Naive thymus-derived CD8-positive, alpha-beta T cell (primary cell): ENCODE measurements at places on chromosomes 13 and 19.

- no peak overlapping the region for H3K27ac ChIP-seq
- no peak for DNase-seq
- no peak overlapping the region for H3K4me3 ChIP-seq
- peaks cover 10% of the 10 kb centered on the region for H3K4me1 ChIP-seq
- H3K27me3 ChIP-seq, result no peaks in the 10 kb centered on the region
These were observed 58.1 kb upstream of the SCEL start for GRCh38 chr13:77477299-77477848.

- DNase-seq, result no peak
- H3K4me3 ChIP-seq, result no peak overlapping the region
- no peaks in the 10 kb centered on the region for H3K27me3 ChIP-seq
- peaks cover 22% of the 10 kb centered on the region for H3K36me3 ChIP-seq
- H3K4me1 ChIP-seq, result peaks cover 37% of the 10 kb centered on the region
These were observed 22.8 kb upstream of the NDUFS7 start for GRCh38 chr19:1360818-1361461.

DNA sequence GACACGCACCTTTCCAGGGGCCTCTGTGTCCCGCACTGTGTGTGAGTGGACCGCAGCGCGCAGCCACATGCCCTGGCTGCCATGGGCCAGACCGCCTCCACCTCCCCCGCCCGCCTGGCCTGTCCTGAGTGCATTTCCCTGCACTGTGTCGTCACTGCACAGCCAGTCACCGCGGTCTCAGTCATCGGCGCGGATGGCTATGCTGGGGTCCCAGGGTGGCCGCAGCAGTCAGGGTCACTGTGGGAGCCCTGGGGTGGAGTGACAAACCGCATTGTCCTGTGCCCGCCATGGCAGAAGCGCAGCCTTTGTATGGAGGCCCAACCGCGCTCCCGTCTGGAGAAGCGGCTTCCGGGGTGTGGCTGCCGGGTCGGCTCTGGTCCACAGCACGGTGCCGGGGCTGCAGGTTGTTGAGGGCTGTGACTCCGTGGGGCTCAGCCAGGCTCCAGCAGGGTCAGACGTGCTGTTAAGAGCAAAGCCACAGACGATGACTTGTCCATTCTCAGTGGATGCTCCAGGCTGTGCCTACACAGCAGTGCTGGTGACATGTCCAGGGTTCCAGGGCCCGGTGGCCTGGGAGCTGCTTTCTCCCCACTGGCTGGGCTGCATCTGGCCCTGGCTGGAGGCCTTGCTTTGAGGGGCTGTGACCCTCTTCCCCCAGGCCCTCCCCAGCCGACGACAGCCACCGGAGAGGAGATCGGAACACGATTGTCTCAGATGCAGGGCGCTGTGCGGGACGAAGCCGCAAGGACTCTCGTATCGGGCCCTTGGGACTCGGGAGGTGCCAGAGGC is 6.3 kb upstream of the NDUFS7 start:
- no peaks in the 10 kb centered on the region for H3K27me3 ChIP-seq
- no peaks in the 10 kb centered on the region for H3K4me1 ChIP-seq
- no peak for DNase-seq
- H3K36me3 ChIP-seq, result peaks cover 21% of the 10 kb centered on the region
- H3K27ac ChIP-seq, result no peak overlapping the region

DNA sequence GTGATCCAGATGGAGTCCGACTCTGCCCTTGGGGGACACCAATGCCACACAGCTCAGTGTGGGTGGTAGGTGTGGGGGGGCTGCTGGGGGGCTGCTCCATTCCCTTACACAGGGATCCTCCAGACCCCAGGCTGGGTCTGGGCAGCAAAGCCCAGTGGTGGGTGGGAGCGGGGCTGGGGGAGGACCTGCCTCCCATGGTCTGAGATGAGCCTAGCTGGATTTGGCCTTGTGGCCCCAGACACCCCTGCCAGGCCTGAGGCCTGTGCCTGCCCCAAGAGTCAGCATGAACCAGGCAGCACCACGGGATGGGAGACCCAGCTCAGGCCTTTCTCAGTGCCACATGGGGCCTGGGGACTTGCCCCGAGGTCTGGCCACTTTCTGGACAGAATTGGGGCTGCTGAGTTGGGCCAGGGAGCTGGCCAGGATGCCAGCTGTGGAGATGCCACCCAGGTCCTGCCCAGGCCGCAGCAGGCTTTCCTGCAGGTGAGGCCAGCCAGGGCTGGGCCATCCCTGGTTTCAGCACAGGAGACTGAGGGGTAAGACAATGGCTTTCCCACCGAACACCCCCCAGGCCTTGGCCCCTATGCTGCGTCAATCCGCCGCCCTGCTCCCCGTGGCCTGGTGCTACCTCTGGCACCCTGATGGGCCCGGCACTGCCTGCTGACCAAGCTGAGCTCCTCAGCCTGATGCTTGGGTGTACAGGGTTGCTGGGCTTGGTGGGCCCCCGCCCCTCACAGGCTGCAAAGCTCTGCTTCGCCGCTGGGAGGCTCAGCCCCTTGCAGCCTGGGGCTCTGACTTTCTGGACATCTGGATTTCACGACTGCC is 24.2 kb downstream of the CEBPG start:
- no peaks in the 10 kb centered on the region for H3K36me3 ChIP-seq
- no peak for DNase-seq
- H3K27ac ChIP-seq, result no peak overlapping the region
- H3K27me3 ChIP-seq, result no peaks in the 10 kb centered on the region

DNA sequence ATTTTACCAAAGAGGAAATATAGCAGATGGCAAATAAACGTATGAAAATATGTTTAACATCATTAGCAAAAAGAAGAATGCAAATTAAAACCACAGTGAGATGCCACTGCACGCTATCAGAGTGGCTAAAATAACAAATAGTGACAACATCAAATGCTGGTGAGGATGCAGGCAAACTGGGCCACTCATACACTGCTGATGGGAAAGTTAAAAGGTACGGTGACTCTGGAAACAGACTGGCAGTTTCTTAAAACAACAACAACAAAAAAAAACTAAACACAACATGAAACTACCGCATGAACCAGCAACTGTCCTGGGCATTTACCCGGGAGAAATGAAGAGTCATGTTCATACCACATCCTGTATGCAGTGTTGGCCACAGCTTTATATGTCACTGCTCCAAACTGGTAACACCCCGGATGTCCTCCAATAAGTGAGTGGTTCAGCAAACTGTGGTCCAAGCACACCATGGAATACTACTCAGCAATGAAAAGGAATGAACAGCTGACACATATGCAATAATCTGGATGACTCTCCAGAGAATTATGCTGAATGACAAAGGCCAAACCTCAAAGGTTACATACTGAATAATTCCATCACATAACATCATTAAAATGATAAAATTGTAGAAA is 22.3 kb downstream of the EPS15L1 start:
- peak overlapping the region; percentile 87 for H3K27ac ChIP-seq
- peaks cover 31% of the 10 kb centered on the region for H3K4me1 ChIP-seq
- H3K36me3 ChIP-seq, result peaks cover 10% of the 10 kb centered on the region
- no peak overlapping the region for H3K4me3 ChIP-seq
- no peaks in the 10 kb centered on the region for H3K27me3 ChIP-seq

DNA sequence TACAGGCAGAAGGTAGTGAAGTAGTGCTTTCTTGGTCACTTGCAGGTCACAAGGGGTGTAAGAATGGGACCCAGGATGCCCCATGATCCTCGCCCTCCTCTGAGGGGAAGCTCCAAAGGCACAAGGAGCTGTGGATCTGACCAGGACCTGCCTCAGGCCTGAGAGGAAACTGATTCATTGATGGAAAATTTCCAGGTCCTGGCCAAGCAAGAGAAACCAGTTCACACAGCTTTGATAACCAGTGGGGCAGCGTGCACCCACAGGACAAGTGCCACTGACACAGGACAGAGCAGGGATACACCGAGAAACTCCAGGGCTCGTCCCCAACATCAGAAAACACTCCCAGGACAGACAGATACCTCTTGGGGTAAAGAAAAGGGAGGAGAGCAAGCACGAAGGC is 177.1 kb downstream of the RBM26 start:
- DNase-seq, result no peak
- H3K27ac ChIP-seq, result no peak overlapping the region
- no peaks in the 10 kb centered on the region for H3K4me1 ChIP-seq
- no peaks in the 10 kb centered on the region for H3K36me3 ChIP-seq

GRCh38 chr19:8158411-8159074 is 9.2 kb upstream of the FBN3 start:
- H3K36me3 ChIP-seq, result no peaks in the 10 kb centered on the region
- H3K27ac ChIP-seq, result no peak overlapping the region
- peaks cover 6% of the 10 kb centered on the region for H3K4me1 ChIP-seq

DNA sequence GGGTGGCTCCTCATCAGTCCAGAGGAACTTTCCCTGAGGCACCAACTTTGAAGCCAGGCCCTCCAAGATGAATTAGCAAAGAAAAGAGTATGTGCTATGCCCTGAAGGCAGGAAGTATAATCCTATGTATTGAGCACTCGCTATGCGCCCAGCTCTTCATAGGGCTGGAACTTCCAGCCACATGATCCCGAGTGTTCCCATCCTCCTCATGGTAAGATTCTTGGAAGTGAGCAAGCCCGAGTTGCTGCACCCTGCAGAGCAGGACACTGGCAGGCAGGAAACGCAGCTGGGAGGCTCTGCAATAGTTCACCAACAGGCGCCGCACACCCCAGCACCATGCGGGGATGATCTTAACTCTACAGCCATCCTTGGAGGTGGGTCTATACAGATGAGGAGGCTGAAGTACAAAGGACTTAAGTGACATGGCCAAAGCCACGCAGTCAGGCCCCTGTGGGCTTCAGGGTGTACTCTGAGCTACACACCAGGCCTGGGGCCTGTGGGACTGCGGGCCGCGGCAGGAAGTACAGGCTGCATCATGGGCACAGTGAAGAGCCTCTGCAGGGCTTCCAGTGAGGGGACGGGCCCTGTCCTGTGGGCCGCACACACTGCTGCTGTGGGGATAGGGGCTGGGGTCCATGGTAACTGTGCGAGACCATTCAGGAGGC is 25.1 kb downstream of the C19orf47 start:
- H3K4me1 ChIP-seq, result no peaks in the 10 kb centered on the region
- H3K4me3 ChIP-seq, result no peak overlapping the region
- H3K36me3 ChIP-seq, result peaks cover 80% of the 10 kb centered on the region
- no peak overlapping the region for H3K27ac ChIP-seq

GRCh38 chr13:98896083-98896867 is 81.6 kb downstream of the DOCK9 start:
- peaks cover 28% of the 10 kb centered on the region for H3K36me3 ChIP-seq
- peaks cover 9% of the 10 kb centered on the region for H3K4me1 ChIP-seq
- no peak overlapping the region for H3K4me3 ChIP-seq
- no peaks in the 10 kb centered on the region for H3K27me3 ChIP-seq
- H3K27ac ChIP-seq, result peak overlapping the region; percentile 68

- no peaks in the 10 kb centered on the region for H3K4me1 ChIP-seq
- no peak overlapping the region for H3K4me3 ChIP-seq
- no peak for DNase-seq
These were observed 1200.4 kb downstream of the DIAPH3 start for GRCh38 chr13:58963321-58963720.

- peaks cover 23% of the 10 kb centered on the region for H3K27me3 ChIP-seq
- DNase-seq, result no peak
- peaks cover 2% of the 10 kb centered on the region for H3K4me1 ChIP-seq
- H3K36me3 ChIP-seq, result peaks cover 2% of the 10 kb centered on the region
These were observed 30.3 kb upstream of the SEMA6B start for GRCh38 chr19:4589579-4590410.

GRCh38 chr13:43305416-43305815 is 282.0 kb downstream of the DNAJC15 start:
- H3K36me3 ChIP-seq, result no peaks in the 10 kb centered on the region
- no peaks in the 10 kb centered on the region for H3K4me1 ChIP-seq
- peaks cover 2% of the 10 kb centered on the region for H3K27me3 ChIP-seq
- no peak for DNase-seq

DNA sequence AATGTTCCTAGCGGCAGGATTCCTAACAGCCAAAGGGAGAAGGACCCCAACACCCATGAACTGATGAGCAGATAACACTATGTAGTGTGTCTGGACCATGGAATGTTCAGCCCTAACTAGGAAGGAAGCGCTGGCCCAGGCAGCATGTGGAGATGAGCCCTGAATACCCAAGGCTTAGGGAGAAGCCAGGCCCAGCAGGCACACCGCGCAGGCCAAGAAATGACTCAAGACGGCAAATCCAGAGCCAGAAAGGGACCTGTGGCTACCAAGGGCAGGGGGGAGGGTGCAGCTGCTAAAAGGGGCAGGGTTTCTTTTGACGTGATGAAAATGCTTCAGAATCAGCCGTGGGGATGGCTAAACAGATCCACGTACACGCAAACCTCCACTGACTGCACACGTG is 20.7 kb upstream of the TINCR start:
- H3K4me3 ChIP-seq, result no peak overlapping the region
- H3K36me3 ChIP-seq, result no peaks in the 10 kb centered on the region
- H3K27ac ChIP-seq, result no peak overlapping the region
- peaks cover 16% of the 10 kb centered on the region for H3K4me1 ChIP-seq

DNA sequence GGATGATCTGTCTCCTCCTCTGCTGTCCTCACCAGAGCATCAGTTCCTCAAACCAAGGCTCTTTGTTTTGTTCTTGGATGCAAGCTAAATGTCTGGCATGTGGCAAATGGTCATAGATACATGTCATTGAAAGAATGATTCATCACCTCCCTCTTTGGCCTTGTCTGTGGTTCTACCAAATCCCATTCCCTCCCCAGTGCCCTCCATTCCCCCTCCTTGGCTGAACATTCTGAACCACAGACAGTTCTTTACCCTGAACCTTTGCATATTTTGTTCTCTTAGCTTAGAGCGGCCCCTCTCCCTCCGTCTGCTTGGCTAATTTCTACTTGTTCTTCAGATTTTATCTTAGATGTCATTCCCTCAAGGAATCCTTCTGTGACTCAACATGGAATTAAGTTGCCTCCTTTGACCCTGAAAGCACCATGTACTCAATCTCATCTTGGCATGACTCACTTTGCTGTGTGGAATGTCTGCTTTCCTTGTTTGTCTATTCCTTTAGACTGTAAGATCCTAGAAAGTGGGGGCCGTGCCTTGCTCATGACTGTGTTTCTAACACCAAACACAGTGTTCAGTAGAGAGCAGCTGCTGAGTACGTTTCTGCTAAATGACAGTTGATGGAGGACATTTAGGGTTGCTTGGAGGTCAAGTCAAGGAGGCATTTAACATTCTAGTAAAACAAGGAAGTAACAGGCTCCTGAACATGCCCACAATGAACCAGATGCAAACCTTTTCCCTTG is 8.1 kb downstream of the ALOX5AP start:
- no peaks in the 10 kb centered on the region for H3K36me3 ChIP-seq
- no peak for DNase-seq
- no peak overlapping the region for H3K4me3 ChIP-seq
- peaks cover 38% of the 10 kb centered on the region for H3K4me1 ChIP-seq

DNA sequence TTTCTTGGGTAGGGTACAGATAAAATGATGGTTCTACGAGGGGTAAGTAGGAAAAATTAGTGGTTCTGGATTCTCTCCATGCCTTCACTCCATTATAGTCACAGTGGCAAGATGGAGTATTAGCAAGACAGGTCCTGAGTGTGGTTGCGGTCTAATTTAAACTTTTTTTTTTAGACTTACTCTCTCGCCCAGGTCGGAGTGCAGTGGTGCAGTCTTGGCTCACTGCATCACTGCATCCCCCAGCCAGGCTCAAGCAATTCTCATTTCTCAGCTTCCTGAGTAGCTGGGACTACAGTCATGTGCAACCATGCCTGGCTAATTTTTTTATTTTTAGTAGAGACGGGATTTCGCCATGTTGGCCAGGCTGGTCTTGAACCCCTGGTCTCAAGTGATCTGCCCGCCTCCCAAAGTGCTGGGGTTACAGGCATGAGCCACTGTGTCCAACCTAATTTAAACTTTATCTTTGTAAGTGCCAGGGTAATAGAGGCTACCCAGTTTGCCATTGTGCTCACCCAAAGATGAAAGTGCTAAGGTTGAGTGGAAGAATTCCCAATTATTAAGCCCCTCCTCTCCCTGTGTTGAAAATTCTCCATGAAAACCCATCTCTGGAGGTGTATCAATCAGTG is 135.6 kb downstream of the TM9SF2 start:
- no peaks in the 10 kb centered on the region for H3K36me3 ChIP-seq
- H3K4me3 ChIP-seq, result no peak overlapping the region
- DNase-seq, result no peak
- no peaks in the 10 kb centered on the region for H3K27me3 ChIP-seq
